ENCODE measurements at places on chromosomes 6 and 20. TPM values are rescaled to one million over a fixed set of nuclear protein-coding genes. Genes with fewer than 3 reads are reported as not detected.

LRRN4 gene
- not detected for total RNA-seq

OXT gene
- not detected for total RNA-seq

HLA-G gene
- 0.28 TPM for total RNA-seq

CNKSR3 gene
- total RNA-seq: not detected

GRCh38 chr6:160992061-160992979, 751 bp downstream of the MAP3K4 start:
- peak; percentile 32 for DNase-seq

DNA sequence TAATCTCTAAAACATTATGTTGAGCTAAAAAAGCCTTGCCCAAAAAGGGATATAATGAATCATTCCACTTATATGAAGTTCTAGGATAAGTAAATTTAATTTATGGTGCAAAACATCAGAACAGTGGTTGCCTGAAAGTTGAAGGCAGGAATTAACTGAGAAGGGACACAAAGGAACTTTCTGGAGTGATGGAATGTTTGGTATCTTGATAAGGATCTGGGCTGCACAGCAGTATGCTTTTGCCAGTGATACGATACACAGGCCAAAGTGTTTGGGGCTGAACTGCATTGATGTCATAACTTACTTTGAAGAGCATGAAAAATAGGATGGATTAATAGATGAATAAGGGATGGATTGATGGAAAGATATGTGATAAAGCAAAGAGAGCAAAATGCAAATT, 146.1 kb upstream of the LRFN2 start:
- no peak for DNase-seq

DNA sequence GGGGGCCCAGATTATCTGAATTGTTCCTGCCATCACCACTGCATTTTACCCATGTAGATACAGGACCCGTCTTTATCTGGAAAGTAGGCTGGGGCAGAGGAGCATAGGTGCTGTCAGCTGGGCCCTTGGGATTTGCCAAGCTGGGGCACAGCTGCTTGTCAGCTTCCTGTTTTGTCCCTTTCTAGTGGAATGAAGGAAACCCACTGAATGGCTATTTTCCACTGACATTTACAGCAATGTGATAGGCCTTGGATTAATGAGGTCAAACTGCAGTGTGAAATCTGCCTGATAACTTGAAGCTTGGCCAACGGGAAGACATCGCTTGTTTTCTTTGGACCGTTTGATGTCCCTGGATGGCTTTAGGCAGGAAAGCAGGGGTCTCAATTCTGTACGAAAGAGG, 6.7 kb downstream of the PPP1R16B start:
- no peak for DNase-seq

DNA sequence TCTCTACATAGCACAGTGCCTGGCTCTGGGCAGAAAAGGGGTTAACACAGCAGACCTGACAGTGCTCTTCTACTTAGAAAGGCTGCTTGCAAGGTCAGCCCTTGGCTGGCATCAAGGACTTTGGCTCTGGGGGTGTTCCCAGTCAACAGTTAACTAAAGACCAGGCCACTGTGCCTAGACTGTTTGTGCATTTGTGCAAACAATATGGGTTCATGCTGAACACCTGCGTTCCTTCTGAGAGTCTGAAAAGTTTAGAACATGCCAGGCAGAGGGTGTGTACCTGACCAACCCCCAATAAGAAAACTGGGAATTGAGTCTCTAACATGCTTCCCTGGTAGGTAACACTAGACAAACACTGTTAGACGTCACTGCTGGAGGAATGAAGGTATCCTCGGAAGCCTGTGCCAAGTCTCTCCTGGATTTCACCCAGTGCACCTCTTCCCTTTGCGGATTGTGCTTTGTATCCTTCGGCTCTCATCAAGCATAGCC, 110.7 kb downstream of the PDE10A start:
- no peak for DNase-seq

DNA sequence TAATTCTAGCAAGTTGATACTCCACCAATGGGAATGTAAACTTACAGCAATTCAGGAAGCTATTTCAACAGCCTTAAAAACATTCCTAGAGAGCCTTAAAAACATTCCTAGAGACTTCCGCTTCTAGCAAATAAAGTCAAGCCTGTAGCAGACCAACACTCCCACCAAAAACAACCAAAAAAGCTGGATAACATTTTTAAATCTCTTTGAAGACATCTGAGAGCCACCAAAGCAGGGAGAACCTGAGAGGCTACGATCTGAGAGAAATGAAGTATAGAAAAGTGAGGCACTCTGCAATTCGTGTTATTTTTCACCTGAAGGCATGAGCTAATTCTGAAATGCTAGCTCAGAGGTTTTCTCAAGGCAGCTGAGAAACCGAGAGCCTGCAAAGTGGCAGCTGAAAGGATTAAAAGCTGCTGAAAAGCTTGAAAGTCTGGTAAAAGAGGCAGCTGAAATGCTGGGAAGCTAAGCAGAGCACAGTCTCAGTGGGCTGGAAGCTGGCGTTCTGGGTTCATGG, 20.9 kb downstream of the GPR63 start:
- no peak for DNase-seq

Data from CD4-positive, alpha-beta memory T cell (primary cell).